ENCODE measurements at places on chromosomes 13 and 19.

GRCh38 chr19:45809643-45810159 is 5.4 kb downstream of the RSPH6A start:
- DNase-seq = peak; percentile 59

DNA sequence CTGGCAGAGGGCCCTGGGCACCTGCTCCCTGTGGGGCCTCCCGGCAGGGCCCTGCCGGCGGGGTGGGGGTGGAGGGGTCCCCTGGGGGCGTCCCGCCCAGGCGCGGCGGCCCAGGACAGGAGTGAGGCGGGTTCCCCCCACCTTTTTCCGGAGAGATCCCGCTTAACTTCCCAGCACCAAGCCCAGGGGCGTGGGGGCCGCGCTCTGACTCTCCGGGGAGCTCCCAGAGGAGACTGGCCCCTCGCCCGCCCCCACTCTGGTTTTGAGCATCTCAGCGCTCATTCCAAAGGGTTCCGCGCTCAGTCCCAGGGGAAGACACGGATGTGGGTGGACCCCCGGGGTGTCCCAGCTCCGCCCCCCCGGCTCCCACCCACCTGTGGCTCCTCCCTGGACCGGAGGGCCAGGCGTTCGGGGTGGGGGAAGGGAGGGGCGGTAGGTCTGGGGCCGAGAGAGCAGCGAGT is 476 bp downstream of the C2CD4C start:
- peak; percentile 12 for DNase-seq

GRCh38 chr13:113903912-113904311 is 40.0 kb upstream of the GAS6 start:
- DNase-seq = no peak

DNA sequence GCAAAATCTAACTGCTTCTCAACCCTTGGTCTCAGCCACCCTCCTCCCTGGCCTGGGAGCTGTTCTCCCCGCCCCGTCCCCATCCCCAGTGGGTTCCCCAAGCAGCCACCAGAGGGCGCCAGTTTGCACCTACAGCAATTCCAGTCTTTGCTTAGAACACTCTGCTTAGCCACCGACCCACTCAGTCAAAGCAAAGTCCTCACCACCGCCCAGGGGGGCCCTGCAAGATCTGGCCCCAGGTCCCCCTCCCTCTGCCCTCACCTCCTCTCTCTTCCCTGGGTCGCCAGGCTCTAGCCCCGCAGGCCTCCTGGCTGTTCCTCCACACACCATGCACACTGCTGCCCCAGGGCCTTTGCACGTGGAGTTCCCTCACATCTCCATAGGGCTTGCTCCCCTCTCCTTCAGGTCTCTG is 12.4 kb downstream of the TMEM143 start:
- DNase-seq = peak; percentile 39

DNA sequence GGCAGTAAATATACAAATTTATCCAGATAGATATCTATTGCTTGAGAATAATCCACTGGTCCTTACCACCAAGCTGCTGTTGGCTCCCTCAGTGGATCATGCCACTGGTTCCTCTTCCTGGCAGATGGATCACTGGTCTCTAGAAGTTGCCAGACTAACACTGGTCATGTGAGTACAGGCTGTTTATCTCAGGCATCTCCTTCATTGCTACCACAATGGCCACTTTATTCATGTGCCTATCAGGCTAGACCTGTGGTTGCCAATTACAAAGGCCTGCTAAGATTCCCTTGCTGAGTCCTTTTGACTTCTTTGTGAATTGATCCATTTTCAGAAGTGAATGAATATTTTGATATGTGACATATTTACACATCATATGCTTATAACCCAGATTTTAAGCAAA is 1659.5 kb upstream of the PCDH20 start:
- no peak for DNase-seq

DNA sequence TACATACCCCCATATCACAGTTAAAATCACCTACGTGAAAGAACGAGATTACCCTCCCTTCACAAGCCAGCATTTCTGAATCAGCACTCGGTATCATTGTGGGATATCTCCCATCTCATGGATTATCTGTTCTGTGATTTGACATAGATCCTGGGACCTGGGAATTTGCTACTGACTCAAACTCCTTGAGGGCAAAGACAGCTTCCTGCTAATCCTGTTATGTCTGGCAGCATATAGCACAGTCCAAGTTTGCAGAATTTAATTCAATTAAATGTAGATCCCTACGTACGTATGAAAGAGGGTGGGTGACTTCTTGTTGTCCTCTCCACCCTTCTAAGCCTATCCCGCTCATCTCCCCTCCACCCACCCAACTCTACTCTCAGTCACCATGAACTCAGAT is 476.5 kb downstream of the KLF5 start:
- no peak for DNase-seq

DNA sequence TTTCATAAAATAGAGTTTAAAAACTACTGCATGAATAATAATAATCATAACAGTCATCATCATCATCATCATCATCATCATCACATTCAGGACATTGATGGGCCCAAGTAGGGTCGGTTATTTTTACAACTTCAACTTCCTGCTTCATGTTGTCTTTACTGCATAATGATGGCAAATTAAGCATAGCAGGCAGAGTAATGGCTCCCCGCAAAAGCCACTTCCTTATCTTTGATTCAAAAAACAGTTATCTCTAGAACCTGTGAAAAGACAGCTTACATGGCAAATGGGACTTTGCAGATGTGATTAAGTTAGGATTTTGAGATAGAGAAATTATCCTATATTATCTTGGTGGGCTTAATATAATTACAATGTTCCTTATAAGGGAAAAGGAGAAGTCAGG is 792.9 kb downstream of the LIG4 start:
- DNase-seq = no peak

GRCh38 chr19:1765904-1766799 is 12.8 kb downstream of the ONECUT3 start:
- DNase-seq = no peak

DNA sequence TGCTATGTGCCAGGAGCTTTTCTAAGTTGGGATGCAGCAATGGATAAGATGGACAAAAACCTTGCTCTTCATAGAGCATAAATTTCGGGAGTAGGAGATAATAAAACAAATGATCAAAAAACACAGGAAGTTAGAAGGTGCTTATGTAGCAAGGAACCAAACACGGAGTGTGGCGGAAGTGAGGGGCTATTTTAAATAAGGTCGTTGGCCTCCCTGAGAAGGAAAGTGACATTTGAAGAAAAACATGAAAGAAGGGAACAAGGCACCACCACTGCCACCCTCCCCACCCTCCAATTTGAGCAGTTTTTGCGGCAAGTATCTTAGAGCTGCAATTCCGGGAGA is 3.2 kb upstream of the GSX1 start:
- DNase-seq = no peak

GRCh38 chr19:22783651-22784410 is at the start of gene ZNF99:
TSS of gene ZNF99 (minus strand) at chr19:22784151. CDS start at chr19:22784016, 135 bp downstream.
- no peak for DNase-seq

DNA sequence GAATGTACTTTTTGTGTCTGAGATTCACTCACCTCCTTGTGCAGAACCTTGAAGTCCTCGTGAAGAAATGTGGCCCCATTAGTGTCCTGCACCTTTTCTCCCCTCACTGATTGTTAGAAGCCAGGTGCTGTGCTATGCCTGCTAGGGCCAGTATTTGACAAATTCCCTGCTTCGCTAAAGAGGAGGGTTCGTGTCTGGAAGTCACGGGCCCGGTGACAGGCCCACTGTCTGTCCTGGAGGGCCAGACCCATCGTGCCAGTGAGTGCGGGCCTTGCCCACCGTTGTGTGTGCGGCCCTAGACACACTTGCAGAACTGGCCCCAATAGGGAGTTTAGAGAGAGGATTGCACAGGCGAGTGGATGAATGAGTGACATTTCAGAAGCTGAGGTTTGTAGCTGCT is 36.8 kb upstream of the GAS6 start:
- no peak for DNase-seq

DNA sequence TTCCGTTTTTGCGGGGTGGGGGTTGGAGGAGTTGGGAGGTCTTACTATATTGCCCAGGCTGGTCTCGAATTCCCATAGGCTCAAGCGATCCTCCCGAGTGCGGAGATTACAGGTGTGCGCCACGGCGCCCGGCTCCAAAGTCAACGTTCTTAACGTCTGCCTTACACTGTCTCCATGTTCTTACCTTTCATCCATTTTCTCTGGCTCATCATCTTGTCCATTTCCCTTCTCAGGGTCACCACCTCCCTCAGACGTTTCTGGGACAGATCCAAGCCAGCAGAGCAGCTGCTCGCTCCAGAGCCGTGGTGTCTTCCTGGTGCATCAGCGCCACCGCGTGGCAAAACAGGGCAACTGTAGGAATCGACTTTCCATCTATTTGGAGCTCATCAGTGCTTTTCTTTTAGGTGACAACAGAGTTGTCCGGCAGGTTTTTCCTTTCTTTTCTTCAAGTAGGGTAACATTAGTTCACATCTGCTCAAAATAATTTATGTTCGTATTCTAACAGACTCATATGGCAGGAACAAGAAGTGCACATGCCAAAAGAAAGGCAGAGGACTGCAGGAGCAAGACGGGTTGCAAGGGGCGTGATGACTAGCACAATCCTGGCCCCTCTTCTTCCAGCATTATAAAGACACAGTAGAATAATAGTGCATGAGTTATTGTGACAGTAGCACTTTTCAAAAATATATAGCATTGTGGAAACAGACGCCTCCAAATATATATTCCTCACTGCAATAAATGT is 103.1 kb upstream of the ABCC4 start:
- DNase-seq = peak; percentile 64

- no peak for DNase-seq
Measured at GRCh38 chr13:112574416-112574815, 13.5 kb downstream of the TUBGCP3 start.

- no peak for DNase-seq
Measured at GRCh38 chr19:29833614-29834261, 21.9 kb downstream of the CCNE1 start.

GRCh38 chr19:18651733-18652132 is 14.9 kb downstream of the KLHL26 start:
- DNase-seq = no peak

DNA sequence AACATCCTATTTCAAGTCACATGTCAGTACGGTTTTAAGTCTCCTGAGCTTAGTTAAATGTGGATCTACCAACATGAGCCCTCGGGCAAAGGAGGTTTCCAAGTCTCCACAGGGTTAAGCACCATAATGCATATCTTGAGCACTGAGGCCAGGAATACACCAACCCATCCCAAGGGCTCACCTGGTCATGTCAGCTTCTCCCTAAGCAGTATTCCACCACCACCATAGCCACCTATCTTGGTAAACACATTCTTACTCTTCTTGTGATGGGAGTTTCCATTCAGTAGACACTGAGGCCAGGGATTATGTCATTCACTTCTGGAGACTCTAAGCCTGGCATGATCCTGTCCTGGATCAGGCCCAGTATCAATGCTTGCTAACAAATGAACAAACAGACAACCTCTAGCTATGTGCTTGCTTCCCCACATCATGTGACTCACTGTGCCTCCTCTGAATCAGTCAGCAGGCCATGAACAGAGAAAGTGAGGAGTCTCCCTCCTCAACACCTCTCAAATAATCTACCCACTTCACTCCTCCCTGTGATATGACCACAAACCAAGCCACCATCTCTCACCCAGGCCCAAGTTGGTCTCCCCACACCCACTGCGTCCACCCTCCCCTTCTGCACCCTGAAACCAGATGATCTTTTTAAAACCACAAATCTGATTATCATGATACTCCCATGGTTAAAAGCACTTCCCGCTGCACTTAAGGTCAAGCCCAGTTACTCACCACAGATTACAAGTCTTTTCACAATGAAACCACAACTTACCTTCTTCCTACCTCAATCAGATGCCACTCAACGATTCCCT is 5.8 kb downstream of the PEG3 start:
- no peak for DNase-seq
